Naive thymus-derived CD4-positive, alpha-beta T cell (primary cell): ENCODE measurements at places on chromosomes 6 and 20.

- no peak for DNase-seq
Measured at GRCh38 chr20:19566226-19566945, 191.7 kb upstream of the RIN2 start.

GRCh38 chr6:138484018-138484731 lies 15.1 kb downstream of the NHSL1 start:
- no peak for DNase-seq

DNA sequence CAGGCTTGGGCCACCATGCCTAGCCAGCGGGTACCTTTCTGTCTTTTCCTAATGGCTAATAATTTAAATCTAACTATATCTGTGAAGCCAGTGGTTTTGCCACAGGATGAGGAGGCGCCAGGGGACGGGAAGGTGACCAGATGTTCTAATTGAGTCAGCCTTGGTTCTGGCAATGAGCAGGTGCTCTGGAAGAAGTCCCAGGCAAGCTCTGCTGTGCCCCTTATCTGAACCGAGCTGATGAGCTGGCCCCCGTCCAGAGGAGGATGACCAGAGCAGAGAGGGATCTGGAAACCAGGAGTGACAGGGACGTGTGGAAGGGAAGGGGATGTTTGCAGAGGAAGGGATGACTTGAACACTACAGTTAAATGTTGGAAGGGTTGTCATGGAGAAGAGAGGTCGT lies 46.7 kb downstream of the SLC35D3 start:
- DNase-seq: no peak

DNA sequence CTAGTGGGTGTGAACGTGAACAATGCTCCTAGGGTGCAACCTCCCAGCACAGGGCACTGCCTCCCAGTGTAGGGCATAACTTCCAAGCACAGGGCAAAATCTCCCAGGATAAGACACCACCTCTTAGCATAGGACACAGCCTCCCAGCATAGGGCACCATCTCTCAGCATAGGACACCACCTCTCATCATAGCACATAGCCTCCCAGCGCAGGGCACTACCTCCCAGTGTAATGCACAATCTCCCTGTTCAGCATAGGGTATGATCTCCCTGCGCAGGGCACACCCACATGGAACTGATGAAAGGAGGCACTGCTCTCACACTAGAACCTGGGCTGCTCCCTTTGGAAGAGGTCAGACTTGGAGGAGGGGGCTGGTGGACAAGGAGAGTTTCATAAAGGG lies 21.3 kb upstream of the CST1 start:
- no peak for DNase-seq

DNA sequence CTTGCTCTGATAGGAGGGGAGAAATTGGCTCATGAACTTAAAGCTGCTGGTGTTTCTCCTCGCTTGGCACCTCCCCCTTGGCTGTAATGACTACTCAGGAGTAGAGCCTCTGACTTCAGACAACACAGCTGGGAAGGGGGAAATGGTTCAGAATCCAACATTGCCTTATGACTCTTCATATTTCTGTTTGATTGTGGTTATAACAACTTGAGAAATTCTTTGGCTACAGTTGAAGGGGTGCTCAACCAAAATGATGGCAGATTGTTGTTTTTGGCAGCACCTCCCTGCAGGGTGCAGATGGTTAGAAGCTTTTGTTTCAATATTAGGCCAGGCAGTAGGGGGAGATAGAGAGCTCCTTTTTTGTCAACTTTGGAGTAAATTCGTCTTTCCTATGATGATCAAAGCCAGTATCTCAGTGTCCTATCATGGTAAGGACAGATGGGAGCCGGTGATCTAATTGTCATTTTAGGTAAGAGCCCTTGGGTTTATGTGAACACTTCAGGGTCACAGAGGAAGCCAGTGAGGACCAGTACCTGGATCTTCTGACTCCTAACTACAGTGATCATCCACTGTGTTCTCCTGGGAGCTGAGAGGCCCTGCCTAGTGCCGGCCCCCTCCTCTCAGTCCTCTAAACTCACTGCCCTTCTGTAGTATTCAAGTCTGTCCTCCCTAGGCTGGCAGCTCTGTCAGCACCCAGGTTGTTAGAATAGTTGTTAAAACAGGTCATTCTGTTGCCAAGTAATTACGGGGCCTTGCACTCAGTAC lies 39.9 kb downstream of the RPRD1B start:
- DNase-seq: peak; percentile 33

DNA sequence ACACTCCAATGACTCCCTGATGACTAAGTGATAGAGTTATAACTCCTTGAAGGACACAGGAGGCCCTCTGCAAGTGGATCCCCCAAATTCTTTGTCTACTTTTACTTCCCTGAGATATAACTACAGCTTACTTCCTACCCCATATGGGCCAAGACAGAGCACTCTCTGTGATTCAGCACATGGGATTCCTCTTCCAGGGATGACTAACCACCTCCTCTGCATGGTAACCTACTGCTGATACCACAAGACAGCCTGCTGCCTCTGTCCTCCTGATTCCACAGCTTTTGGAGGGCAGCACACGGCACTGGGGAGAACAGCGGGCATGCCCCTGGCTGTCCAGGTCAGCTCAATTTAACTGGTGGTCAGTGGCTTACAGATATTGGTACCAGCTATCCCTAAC lies 675.7 kb upstream of the AGPAT4 start:
- DNase-seq: no peak

DNA sequence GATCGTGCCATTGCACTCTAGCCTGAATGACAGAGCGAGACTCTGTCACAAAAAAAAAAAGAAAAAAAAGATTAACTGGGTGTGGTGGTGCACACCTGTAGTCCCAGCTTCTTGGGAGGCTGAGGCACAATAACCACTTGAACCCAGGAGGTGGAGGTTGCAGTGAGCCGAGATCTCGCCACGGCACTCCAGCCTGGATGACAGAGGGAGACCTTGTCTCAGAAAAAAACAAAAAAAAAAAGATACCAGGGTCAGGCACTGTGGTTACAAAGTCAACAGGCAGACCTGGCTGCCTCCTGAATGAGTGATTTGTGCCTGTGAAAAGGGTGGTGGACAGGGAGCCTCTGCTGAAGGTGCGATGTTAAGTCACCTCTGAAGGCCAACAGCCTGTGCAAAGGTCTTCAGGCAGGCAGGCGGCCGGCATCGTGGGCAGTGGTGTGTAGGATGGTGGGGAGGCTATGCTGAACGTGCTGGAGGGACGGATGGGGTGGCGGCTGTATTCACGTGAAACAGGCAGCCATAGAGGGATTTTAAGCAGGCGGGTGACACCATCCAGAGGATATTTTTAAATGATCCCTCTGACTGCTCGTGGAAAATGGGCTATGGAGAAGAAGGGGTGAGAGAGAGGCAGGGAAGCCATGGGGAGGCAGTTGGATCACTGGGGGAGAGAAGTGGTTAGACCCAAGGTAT lies 41.4 kb downstream of the NOL4L start:
- DNase-seq: no peak

DNA sequence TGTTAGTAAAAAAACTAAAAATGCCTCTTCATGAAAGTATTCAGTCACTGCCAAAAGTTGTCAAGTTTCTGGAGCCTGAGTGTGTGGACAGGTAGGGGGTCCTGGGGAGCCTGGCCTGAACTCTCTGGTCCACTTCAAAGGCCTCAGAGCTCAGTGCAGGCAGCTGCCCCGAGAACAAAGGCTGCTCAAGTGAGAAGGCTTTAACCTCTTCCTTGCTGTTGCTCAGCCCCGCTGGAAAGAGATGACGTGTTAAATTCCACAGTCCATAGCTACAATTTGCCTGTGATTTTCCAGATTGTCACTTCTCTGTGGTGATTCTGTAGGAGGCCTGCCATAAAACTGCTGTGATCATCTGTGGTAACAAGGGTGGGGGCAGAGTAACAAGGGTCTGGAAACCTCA lies 96.9 kb downstream of the FAM120B start:
- DNase-seq: no peak

- no peak for DNase-seq
Measured at GRCh38 chr6:23013776-23014175, 444.4 kb downstream of the HDGFL1 start.

DNA sequence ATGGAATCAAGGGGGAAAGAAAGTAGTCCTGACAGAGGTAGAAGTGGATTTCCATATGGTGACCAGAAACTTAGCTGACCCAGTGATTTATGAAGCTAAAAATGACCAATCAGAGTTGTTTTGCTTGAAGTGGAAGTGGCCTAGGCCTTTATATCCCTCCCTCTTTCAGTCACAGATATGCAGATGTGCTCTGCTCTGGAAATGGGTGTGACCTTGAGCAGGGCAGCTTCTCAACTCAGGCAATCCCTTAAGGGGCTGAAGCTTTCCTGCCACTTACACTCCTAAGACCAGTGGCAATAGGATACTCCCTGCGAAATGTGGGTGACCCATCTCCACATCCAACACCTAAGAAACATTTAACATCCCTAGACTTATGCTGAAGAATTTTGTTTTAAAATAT lies 256.6 kb downstream of the EYS start:
- no peak for DNase-seq

- DNase-seq: no peak
Measured at GRCh38 chr6:15682965-15683822, 20.4 kb upstream of the DTNBP1 start.

- no peak for DNase-seq
Measured at GRCh38 chr6:140855520-140855919, 1277.2 kb upstream of the GJE1 start.

GRCh38 chr6:75412969-75413662 lies 80.5 kb downstream of the FILIP1 start:
- no peak for DNase-seq
